ENCODE measurements at places on chromosomes 6 and 20. TPM values are rescaled to one million over a fixed set of nuclear protein-coding genes. Genes with fewer than 3 reads are reported as not detected.

SIRPA gene
- total RNA-seq = 8.0 TPM

HLA-DMB gene
- 1.5 TPM for total RNA-seq

GPR63 gene
- 9.2 TPM for total RNA-seq

GRCh38 chr6:161198176-161198575 is 75.7 kb downstream of the AGPAT4 start:
- DNase-seq = no peak

CCDC28A gene
- total RNA-seq = 5.7 TPM

BPIFB2 gene
- not detected for total RNA-seq

SLC35D3 gene
- 0.36 TPM for total RNA-seq

GRCh38 chr6:85660181-85660611 is 17.5 kb upstream of the SYNCRIP start:
- no peak for DNase-seq

MDFI gene
- total RNA-seq = 51.2 TPM

DNA sequence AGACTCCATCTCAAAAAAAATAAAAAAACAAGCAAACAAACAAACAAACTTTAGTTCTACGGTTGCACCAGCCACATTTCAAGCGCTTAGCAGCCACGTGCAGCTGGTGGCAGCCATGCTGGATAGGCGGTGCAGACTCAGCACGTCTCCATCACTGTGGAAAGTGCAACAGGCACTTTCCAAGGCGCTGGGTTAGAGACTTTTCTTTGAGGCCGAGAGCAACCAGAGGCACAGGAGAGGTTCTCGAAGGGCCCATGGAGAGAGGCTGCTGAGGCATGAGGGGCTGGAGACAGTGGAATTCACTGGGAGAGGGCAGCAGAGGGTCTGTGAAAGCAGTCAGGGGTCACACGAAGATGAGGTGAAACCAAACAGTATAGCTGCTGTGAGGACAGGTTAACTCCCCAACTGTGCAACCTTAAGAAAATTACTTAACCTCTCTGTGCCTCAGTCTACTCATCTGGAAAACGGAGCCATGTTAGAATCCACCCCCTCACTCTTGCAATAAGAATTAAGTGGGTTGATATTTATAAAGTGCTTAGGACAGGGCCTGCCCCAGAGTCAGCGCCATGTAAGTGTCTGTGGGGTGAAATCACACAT is 27.5 kb downstream of the TGM2 start:
- DNase-seq = no peak

GRCh38 chr20:52426856-52427255 is 235.3 kb upstream of the ZFP64 start:
- no peak for DNase-seq

DNA sequence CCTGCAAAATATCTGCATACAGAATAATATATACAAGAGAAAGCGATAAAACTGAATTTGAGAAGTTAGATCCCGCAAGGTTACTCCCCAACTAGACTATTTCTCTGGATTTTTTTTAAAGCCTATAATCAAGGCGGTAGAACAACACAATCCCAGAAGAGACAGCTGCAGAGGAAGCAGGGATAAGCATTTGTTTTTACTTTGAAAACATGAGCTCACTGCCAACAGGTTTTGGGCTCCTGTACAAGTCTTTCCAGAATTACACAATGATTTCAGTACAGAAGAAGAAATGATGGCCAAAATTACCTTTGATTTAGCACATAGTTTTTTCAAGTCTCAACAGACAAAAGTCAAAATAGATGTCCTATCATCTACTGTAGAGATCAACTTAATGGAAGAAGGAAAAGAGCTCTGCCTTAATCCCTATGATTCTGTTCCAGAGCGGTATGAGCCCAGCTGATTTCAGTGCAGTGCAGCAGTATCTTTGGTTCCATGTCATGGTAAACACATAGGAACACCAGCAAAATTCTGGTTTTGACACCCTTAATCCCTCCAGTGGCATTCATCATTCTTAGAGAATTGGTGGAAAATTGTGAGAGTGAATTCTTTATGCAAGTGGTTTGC is 304.3 kb downstream of the HDGFL1 start:
- no peak for DNase-seq

DNA sequence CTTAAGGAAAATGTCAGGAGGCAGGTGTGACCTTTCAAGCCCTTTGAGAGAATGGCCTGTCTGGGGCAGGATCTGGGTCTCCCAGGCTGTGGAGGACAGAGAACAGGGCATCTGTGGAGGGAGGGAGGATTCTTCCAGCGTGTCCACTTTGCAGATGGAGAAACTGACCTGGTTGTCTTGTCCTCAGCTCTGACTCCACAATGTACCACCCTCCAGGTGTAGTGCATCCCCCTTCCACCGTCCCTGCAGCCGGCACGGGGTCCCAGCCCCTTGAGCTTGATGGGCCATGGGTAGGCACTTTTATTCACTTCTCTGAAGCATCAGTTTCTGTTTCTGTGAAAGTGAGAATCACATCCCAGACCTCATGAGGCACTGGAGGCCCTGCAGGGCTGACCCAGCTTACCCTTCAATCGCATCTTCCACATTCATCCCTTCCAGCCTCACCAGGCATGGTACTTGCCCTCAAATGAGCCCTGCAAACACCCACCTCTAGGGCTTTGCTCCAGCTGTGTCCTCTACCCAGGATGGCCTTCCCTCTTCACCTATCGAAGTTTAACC is 4.6 kb upstream of the TGM2 start:
- DNase-seq = no peak

TEAD3 gene
- 2.1 TPM for total RNA-seq

APCDD1L gene
- total RNA-seq = not detected

DNA sequence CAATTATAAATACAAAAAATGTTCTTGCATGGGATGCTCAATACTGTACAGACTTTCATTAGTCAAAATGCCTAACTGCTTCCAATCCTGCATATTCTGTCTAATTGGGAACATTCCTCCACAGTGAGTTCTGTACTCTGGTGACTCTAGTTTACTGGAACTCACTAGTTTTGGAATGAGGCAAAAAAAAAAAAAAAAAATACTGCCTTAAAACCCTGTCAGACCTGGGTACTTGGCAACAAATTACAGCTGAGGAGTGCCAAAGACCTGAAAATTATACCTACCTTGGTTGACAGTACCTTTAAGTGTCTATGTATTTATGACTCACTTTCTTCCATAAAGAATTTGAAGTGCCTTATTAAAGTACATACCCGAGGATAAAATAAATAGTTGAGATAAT is 276.7 kb downstream of the FARS2 start:
- DNase-seq = no peak

CST5 gene
- not detected for total RNA-seq

- DNase-seq = peak; percentile 61
Measured at GRCh38 chr20:25389858-25390537, 637 bp downstream of the ABHD12 start.

DNA sequence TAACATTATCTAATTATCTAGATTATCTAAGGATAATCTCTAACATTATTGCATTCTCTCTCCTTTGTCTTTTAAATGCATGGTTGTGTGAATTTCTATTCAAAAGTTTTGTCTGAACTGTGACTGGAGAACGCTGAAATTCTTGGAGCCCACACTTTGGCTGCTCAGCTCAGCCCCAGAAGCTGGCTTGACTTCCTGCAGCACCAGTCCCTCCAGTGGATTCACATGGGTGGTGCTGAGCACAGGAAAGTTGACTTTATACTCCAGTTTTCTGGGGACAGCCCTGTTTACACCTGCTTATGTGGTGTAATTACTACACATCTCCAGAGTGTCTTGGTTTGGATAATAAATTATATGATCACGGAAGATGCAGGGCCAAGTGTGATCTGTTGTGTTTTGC is 255.1 kb upstream of the NOX3 start:
- DNase-seq = no peak

DNA sequence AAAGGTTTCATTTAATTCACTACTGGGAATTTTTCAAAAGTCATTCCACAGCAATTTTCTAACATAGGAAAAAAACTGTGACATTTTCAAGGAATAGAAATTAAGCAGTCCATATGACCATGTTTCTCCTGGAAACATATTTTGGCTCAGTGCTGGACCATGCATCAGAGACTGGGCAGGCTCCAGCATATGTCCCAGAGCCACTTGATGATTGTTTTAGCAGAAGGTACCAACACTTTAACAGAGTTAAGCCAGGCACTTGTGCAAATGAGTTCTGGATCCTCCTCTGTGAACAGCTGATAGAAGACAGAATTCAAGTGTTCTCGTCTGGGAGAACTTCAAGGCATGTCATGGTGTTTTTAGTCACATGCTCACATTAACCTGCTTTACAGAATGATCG is 516.3 kb downstream of the COL12A1 start:
- DNase-seq = no peak

- DNase-seq = no peak
Measured at GRCh38 chr6:75896526-75896925, 147.5 kb downstream of the MYO6 start.

- no peak for DNase-seq
Measured at GRCh38 chr20:23362392-23363256, 642 bp downstream of the GZF1 start.
